CD4-positive, alpha-beta T cell treated with Interleukin-17A for 4 hours (primary cell): ENCODE measurements at places on chromosomes 12 and 14.

DNA sequence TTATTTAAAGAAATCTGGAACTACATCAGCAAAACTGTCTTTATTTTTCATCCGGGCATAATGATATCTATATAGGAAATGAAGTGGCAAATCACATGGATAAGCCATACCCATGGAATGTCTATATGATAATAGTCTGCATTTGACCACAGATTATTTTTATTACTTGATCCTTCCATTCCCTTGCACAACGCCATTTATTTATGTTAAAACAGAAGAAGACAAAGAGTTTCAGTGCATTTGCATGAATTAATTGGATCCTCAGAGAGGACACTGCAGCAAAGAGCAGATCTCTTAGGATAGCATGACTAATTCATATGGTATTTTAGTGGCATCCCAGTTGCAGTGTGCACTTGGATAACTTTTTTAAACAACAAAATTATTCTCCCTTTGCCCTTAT, 345.0 kb downstream of the CCDC91 start:
- no peak for DNase-seq

DNA sequence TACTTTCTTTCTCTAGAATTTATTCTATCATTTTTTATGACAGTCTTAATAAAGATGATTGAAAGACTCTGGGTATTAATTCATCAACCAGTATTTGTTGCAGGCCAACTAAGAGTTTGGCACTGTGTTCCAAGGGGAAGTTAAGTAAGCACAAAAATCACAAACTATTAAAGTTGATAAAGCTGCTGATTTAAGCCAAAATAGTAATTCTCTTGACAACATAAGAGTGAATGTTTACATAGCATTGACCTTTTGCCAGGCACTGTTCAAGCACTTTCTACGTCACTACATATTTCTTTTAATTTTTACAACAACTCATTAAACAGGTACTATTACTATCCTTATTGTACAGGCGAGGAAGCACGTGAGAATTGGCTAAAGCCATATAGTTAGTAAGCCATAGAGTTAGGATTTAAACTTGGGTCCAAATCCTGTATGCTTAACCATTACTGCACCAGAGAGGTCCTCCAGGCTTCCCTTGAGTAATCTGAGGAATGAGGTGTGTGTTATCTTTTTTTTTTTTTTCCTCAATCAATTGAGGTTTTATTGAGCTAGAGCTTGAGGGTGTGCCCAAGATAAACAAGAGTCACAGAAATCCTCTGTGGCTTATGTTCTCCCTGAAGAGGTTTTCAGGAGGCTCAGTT, 1009.6 kb downstream of the DIO2 start:
- no peak for DNase-seq

- DNase-seq = no peak
Observed at GRCh38 chr12:3537719-3538465, 46.9 kb downstream of the PRMT8 start.

GRCh38 chr12:54578778-54579177, 9.7 kb downstream of the PPP1R1A start:
- no peak for DNase-seq

DNA sequence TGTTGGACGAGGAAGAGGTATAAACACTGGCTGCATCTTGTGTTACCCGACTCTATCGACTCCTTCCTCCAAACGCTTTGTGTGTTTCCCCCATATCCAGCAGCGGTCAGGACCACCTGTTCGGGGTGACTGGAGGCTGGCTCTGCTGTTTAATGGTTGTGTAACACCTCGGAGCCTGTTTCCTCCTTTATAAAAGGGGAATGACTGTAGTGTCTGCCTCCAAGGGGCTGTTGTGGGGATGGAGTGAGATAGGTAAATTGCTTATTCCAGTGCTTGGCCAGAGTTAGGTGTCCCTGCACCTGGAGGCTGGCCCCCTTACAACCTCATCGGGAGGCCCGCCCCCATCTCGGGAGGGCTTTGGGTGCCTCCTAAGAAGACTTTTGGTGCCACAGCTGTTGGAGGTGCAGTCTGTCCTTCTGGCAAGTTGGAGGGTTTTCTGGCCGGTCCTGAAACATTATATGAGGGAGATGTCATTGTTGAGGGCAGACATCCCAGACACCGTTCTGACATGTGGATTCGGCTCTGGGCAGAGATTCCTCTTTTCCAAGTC, 1.1 kb downstream of the MLXIP start:
- DNase-seq = peak; percentile 29

DNA sequence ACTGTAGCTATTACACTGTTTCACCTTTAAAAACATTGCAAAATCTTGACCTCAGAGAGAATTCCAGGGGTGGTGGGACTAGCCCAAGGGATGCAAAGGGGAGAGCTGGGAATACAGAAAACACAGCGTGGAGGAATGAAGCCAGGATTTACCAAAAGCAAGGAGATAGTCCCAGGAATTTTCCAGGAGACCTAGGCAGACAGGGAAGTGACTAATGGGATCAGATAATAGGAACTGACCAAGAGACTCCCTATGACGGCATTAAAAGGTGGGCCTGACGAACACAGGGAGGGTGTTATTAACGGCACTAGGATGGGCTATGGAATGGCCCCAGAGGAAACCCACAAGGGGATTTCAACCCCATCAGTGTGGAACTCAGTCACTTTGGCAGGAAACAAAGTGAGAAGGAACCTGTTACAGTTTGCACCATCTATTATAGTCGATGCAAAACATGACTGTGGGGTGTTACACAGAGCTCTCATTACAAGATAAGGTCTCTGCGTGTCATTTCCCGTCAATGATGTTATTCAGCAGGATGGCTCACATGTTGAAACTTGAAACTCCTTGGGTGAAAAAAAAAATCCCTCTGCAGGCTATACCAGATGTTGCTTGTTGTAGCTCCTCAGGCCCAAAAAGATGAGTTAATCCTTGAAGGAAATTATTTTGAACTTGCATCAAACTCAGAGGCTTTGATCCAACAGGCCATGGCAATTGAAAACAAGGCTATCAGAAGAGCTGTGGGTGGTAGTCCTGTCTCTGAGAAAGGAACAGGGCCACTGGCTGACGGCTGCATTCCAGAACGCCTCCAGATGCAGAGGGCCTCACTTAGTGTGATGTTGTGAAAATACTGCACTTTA, 58.7 kb downstream of the DRAM1 start:
- DNase-seq = no peak

- DNase-seq = no peak
Observed at GRCh38 chr12:110935588-110935987, 15.2 kb upstream of the MYL2 start.

- peak; percentile 33 for DNase-seq
Observed at GRCh38 chr12:50174971-50175715, 8.0 kb upstream of the CERS5 start.

- DNase-seq = no peak
Observed at GRCh38 chr12:88580051-88580871, at the start of gene KITLG. Gene KITLG (minus strand): TSS chr12:88580471. CDS start chr12:88580278, 193 bp downstream.

DNA sequence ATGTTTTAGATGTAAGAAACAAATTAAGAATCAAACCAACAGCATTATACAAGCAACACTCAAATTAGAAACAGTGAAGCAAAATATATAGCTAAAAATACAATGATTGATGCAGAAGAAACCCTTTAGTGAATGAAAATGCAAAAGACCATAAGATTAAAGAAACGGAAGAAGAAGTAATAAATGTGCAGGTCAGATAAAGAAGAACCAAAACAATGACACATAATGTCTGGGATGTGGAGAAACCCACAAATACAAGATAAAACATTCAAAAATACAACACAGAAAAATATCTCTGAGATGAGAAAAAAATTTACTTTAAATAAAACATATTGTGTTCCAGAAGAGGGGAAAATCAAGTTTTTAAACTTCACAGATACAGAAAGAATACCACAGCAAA, 73.4 kb upstream of the AVPR1A start:
- no peak for DNase-seq
